H7 (cell line): ENCODE measurements at places on chromosomes 5 and 9. TPM values are rescaled to one million over a fixed set of nuclear protein-coding genes. Genes with fewer than 3 reads are reported as not detected.

The PDLIM7 gene
- total RNA-seq = 71.9 and 97.3 TPM in 2 replicates

The N4BP3 gene
- total RNA-seq = 32.0 and 36.5 TPM in 2 replicates

The SLC6A7 gene
- total RNA-seq = not detected in 2 replicates

The GHR gene
- 0.28 and 0.96 TPM in 2 replicates for total RNA-seq

The HMCN2 gene
- 2.3 and 5.2 TPM in 2 replicates for total RNA-seq

The ADAMTS2 gene
- 1.7 and 2.2 TPM in 2 replicates for total RNA-seq

The PCDHGB1 gene
- not detected in 2 replicates for total RNA-seq

The SV2C gene
- under 0.01 TPM in 1 of 2 replicates, not detected in the other for total RNA-seq

The CCL27 gene
- total RNA-seq = 0.10 and 0.41 TPM in 2 replicates

The PLAC8L1 gene
- total RNA-seq = 0.44 and 0.59 TPM in 2 replicates

The CYSRT1 gene
- 0.83 and 2.9 TPM in 2 replicates for total RNA-seq

The KCNV2 gene
- total RNA-seq = 0.11 and 1.4 TPM in 2 replicates

The CCDC192 gene
- total RNA-seq = 0.24 and 1.1 TPM in 2 replicates

- no peak for DNase-seq
Observed at GRCh38 chr5:151706906-151707305, 20.2 kb upstream of the SPARC start.

DNA sequence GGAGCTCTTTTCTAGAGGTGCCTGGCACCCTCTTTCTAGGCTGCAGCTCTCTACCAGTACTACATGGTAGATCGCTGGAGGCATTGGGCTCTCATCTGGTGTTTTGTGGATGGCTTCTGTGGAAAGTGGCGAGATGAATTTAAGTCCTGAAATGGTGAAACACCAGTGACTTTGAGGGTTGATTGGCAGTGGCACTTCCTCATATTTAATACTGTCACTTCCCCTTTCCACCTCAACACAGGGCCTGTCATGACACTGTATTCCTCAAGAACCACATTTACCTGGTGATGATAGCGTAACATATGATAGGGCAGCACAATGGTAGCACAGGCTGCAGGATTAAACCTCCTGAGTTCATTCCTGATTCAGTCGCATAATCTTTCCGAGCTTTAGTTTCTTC lies 132.1 kb downstream of the KDM4C start:
- no peak for DNase-seq

- no peak for DNase-seq
Observed at GRCh38 chr9:70491426-70492318, 77.2 kb upstream of the KLF9 start.

GRCh38 chr9:81534138-81534875 lies 155.0 kb downstream of the TLE1 start:
- DNase-seq = no peak

DNA sequence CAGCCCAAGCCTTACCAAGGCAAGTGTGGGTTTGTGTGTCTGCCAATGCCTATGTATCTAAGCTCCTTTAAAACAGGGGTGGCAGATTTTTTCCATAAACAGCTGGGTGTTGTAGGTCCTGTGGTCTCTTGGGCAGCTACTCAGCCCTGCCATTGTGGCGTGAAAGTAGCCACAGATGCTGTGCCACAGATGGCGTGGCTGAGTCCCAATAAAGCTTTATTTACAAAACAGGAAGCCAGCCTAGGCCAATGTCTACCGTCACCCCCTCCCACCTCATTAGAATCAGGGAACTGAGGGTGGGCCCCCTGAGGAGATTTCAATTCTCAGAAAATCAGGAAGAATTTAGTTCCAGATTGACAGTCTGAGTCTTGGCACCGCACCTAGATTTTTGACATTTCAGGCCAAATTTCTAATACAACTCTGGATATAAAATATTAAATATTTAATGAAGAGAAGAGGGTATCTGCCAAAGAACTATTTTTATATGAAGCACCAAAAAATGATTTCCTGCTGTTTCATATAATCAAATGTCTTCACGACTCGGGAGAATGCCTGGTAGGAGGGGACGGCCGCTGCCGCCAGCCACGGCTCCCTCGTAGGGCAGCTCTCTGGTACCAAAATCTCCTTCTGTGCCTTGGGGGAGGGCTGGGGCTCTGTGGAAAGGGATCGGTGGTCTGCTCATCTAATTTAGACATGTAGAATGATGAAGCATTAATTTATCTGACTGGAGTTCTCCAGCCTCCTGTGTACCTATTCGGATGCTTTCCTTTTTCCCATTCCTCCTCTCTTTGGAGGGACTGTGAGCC lies 420.9 kb downstream of the IRX2 start:
- peak; percentile 20 for DNase-seq

DNA sequence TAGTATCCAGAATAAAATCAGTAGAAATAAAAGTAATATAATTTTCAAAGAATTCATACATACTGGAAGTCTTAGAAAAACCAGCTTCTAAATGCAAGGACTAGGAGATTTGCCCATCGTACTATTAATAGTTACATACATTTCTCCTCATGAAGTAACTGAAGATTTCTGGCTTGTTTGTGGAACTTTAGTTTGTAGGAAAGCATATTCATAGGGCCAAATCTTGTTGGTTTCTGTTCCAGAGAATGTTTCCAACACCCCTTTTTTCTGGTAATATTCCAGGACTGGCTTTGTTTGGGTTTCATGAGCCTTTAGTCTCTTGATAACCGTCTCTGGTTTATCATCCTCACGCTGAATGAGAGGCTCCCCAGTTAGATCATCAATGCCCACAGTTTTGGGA lies 66.3 kb upstream of the TJP2 start:
- no peak for DNase-seq

DNA sequence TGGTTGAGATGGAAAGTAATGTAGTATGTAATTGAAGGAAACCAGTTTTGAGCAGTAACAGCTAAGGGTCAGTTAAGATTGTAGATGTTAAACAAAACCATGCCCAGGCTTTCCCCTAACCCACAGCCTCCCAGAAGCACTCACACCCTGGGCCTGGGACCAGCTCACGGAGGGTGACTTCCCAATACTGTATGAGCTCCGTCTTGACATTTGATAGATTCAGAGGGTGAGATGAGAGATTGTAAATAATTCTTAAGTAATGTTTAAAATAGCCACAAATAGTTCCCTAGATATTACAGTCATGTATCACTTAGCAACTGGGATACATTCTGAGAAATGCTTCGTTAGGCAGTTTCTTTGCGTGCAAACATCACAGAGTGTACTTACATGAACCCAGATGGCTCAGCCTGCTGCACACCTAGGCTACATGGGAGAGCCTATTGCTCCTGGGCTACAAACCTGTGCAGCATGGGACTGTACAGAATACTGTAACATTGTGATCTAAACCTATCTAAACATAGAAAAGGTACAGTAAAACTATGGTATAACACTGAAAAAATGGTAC lies 140.7 kb downstream of the FANCC start:
- no peak for DNase-seq

GRCh38 chr5:127061537-127061936 lies 11.8 kb downstream of the C5orf63 start:
- DNase-seq = no peak

DNA sequence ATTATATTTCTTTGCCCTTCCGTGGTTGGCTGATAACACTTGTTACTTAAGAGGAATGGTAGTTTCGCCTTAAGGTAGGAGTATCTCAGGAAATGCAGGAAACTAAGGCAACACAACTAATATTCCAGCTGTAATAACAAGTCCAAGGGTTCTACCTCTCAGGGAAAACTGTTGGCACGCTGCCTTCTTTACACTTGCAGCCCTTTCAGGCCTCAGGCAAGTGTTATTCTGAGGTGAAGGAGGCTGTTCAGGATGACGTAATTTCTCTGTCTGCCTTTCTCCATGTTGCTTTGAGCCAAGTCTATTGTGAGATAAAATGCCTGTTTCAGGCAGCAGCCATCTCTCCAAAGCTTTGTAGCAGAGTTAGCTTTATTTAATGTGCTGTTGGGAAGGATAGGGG lies 38.0 kb downstream of the VCAN start:
- DNase-seq = peak; percentile 9

DNA sequence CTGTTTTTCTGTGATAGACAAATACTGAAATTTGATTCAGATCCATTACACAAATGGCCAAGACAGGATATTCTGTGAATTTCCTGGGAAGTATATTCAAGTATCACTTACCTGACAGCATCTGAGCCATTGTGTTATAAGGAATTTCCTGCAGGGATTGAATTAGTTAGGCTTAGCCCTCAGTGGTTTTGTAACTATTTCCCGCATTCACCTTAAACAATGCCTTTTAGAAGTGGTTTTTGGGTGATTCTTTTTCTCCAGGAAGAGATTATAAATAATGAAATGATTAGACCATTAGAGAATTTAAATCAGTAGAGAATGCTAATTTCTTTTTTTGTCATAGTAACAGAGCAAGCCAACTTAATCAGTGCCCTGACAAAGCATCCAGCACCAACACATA lies 30.6 kb downstream of the ITGA1 start:
- DNase-seq = no peak

- DNase-seq = no peak
Observed at GRCh38 chr9:97374811-97375210, 37.1 kb upstream of the TDRD7 start.

- no peak for DNase-seq
Observed at GRCh38 chr5:111069839-111070238, 1.7 kb upstream of the TSLP start.

DNA sequence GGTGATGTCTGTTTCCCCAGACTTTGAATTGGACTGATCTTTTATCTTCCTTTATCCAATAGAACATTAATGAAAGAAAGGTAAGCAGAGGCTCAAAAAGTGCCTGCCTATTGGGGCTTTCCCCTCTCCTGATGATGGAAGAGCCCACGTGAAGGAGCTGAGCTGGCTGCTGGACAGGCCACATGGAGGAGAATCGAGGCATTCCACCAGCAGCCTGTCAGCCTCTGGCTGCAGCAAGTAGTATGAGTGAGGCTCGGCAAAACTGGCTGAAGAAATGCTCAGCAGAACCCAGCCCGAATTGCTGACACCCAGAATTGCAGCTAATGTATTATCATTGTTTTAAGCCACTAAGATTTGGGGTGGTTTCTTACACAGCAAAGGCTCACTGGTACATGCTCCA lies 66.5 kb upstream of the STC2 start:
- DNase-seq = no peak

DNA sequence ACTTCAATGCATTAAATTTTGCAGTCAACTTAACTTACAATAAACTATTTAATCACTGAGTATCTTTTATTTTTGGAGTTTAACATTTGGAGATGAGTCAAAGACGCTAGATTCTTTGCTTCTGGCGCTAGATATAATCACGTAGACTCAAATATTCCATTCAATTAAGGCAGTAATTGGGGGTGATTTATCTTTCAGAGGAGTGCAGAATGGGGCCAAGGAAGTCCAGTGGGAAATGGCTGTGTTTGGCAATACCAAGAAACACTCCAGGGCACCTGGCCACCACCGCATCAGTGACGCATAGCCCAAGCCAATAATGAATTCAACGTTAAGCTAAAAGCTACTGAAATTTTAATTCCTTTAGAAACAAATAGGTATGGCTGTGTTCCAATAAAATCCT lies 81.2 kb downstream of the PHAX start:
- DNase-seq = no peak
